Activated CD8-positive, alpha-beta T cell treated with anti-CD3 and anti-CD28 coated beads, Interleukin-2, amount 10 ng/mL, durations not matched to agents 7 days and 5 days (primary cell): ENCODE measurements at places on chromosomes 5 and 9. TPM values are rescaled to one million over a fixed set of nuclear protein-coding genes. Genes with fewer than 3 reads are reported as not detected.
A peak's percentile ranks its signal among the peaks of the same experiment; 100 is the strongest.

DNA sequence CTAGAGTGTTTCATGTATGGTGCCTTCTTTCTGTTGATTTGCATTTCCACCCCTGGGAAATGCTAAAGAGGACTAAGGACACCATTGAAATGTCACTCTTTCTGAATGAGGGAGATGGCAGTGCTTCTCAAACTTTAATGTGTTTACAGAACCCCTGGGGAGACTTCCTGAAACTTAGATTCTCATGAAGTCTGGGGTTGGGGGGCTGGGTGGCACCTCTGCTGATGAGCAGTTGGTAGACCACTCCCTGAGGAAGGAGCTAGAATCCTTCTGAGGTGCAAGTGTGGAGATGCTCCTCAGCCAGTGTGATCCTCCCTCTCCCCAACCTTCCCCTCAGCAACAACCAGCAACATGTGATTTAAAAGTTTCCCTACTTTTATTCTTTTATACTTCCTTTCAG, 546.8 kb downstream of the LRRC70 start:
- H3K27me3 ChIP-seq, result no peaks in the 10 kb centered on the region
- no peaks in the 10 kb centered on the region for H3K36me3 ChIP-seq
- H3K4me1 ChIP-seq, result no peaks in the 10 kb centered on the region
- no peak for DNase-seq

DNA sequence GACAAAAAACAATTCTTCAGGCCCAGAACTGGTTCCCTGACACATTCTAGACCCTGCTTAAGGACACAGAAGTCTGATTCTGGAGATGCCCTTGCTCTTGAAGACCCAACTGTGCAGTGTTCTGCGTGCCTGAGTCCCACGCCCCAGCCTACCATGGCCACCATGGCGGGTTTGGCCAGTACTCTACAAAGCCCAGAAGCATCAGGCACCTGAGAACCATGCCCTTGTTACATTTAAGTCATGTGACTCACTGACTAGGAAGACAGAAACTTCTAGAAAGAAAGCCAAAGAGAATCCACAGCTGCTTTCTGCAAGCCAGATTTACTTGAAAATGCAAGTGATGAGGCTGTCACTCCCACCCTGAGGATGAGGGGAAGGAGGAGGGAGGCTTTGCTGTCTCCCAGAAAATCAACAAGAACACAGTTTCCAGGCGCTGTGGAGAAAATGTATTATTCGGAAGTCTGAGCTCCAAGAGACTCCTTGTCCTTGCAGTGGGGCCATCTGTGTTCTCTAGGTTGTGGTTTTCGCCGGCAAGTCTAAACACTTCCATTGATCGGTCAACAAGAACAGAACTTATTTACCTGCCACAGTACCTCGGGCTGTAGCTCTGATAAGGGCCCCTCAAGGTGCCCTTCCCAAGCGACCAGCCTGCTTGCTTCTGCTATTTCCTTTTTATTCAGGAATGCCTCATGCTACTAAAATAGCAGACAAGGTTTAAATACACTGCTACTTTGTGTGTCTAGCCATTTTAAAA, 81.3 kb upstream of the DMRT1 start:
- H3K4me3 ChIP-seq, result no peak overlapping the region
- peaks cover 11% of the 10 kb centered on the region for H3K27me3 ChIP-seq
- peaks cover 44% of the 10 kb centered on the region for H3K4me1 ChIP-seq
- no peaks in the 10 kb centered on the region for H3K36me3 ChIP-seq

GRCh38 chr9:120394058-120394669, 185.8 kb downstream of the CDK5RAP2 start:
- peak overlapping the region; percentile 65 for H3K27ac ChIP-seq
- peak; percentile 78 for DNase-seq
- peak overlapping the region; percentile 7 for H3K4me3 ChIP-seq

DNA sequence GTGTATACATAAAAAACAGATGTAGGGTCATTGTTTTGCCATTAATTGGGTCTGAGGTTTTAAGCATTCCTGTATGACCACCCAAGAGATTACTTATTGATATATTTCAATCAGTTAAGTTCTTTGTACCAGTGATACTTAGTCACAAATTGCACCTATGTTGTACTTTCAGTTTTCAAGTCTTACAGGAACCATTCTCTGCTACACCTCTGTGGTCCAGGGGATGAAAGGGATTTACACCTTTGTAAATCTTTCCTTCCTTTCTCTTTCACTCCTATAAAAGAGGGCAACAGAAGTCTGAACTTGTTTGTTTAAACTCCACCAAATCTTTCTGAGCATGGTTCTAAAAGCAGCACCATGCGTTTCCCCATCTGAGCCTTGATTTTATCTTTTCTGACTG, 86.1 kb downstream of the DEPDC1B start:
- DNase-seq, result no peak
- H3K27me3 ChIP-seq, result no peaks in the 10 kb centered on the region
- peaks cover 40% of the 10 kb centered on the region for H3K36me3 ChIP-seq
- H3K4me3 ChIP-seq, result no peak overlapping the region
- peaks cover 5% of the 10 kb centered on the region for H3K4me1 ChIP-seq

GRCh38 chr5:141493500-141494422, 4.9 kb downstream of the PCDHGC5 start:
- H3K27me3 ChIP-seq, result peaks cover 68% of the 10 kb centered on the region
- DNase-seq, result no peak
- H3K36me3 ChIP-seq, result peaks cover 2% of the 10 kb centered on the region
- H3K4me3 ChIP-seq, result no peak overlapping the region

GRCh38 chr9:33453286-33453860, 6.0 kb upstream of the AQP3 start:
- H3K27me3 ChIP-seq, result no peaks in the 10 kb centered on the region
- H3K36me3 ChIP-seq, result no peaks in the 10 kb centered on the region

Gene ATP10B
- total RNA-seq, result not detected

Gene ACOT12
- not detected for total RNA-seq

Gene MEGF10
- total RNA-seq, result not detected

Gene S100Z
- total RNA-seq, result 3.2 TPM
